Forelimb muscle (tissue), 1 donor: ENCODE measurements at places on chromosomes 4 and X. TPM values are rescaled to one million over a fixed set of nuclear protein-coding genes. Genes with fewer than 3 reads are reported as not detected.

Gene ATP1B4
- 325 TPM for polyA plus RNA-seq

DNA sequence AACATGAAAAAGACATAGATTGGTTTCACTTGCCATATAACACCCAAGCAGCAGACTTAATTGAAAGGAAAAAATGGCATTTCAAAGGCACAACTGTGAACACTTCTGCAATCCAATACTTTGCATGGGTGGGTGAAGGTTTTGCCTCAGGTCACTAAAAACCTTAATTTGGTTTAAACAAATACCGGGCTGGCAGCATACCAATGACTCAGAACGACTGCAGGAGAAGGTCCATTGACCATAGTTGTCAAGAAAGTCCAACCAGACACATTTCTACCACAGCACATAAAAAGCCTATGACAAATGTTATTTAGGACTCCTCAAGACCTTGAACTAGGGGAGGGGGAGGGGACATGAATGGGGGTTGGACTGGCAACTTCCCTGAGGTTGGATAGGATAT lies 183.6 kb upstream of the TRPC5 start:
- DNase-seq, result no peak

GRCh38 chr4:3243136-3243780 lies 5.7 kb upstream of the MSANTD1 start:
- no peak for DNase-seq

DNA sequence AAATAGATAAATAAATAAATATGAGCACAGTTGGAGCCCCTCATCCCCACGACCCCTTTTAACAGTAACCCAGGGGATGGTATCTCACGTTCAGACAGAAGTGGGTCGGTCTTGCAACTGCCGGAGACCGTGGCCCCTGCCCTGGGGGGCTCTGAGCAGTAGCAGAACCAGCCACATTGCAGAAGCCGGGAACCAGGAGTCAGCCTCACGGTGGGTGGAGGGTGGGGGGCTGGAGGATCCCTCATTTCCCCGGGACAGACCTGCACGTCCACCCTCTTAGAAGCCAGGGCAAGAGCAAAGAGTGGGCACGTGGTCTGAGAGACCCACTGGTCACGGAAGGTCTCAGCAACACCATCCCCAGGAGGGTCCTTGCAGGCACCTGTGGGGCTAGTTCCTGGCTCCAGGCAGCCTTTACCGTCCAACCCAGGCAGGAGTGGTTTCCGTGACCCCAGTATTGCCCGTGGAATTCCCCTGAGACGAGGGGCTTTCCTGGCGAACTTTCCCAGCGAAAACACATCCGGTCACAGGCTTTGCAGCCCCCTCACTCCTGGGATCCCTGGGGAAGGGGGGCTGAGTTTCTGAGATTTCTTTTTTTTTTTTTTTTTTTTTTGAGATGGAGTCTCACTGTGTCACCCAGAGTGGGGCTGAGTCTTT lies 8.8 kb upstream of the IL3RA start:
- no peak for DNase-seq

DNA sequence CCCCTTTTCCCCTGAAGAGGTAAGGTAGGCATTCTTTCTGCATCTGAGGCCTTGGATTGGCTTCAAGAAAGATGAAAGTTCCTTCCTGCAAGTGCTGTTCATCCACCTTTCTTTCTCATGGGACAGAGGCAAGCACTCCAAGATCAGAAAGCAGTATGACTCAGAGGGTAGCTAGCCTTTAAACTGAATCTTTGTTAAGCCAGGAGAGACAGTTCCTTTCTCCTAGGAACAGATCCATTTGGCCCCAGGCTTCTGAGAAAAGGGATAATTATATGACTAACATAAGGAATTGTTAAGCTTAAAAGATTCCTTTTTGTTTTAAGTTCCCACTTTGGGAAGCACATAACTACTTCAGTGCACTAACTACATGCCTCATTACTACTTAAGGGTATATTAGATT lies 192.0 kb downstream of the PPP3CA start:
- DNase-seq, result no peak
